ENCODE measurements at places on chromosomes 12 and 14.
A peak's percentile ranks its signal among the peaks of the same experiment; 100 is the strongest.

DNA sequence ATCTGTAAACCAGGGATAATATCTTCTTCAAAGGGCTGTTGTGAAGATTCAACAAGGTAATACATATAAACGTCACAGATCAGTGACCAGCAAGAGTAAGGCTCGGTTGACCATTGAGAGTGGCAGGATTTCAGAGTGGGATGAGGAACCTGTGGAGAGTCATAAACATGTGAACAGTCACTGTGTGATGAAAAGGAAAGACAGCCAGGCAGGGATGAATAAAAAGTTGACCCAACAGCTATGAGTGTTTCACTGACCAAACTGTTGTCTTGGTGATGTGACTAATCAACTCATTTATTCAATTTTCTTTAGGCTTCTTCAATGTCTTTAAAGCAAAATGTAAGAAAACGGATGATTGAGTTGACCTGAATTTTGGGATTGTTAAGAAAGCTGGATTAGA lies 8.6 kb upstream of the FRMD6 start:
- no peak for DNase-seq

- DNase-seq: no peak
Observed at GRCh38 chr12:126418400-126418799, 1353.2 kb downstream of the AACS start.

DNA sequence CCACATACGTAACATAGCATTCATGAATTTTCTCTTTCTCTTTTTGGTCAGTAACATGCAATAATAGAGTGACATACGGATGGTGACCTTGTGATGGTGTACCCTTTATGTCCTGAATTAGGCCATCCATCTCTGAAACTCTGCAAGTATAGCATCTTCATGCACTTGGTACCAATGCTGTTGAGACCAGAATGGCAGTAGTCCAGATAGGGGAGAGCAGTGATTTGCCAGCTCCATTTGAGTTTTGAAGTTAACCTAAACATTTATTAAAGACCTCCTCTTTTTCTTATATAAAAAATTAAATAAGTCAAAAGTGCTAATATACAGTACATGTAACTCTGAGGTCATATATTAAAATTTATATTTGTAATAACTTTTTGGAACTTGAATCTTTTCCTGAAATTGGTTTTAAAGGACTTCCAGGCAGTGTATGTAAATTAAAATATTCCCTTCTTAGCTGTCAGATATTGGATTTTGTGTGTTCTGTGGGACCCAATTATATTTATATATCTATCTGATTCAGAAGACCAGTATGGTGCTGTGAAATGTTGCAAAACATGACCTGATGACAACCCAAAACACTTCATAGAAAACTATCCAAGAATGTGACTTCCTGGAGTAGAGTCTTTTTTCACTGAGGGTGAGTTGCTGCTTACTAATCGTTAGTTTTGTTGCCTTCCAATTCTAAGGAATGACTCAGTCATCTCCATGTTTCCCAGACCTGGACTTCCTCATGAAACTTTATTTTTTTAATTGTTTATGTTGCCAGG lies 3.5 kb downstream of the ELK3 start:
- DNase-seq: no peak

DNA sequence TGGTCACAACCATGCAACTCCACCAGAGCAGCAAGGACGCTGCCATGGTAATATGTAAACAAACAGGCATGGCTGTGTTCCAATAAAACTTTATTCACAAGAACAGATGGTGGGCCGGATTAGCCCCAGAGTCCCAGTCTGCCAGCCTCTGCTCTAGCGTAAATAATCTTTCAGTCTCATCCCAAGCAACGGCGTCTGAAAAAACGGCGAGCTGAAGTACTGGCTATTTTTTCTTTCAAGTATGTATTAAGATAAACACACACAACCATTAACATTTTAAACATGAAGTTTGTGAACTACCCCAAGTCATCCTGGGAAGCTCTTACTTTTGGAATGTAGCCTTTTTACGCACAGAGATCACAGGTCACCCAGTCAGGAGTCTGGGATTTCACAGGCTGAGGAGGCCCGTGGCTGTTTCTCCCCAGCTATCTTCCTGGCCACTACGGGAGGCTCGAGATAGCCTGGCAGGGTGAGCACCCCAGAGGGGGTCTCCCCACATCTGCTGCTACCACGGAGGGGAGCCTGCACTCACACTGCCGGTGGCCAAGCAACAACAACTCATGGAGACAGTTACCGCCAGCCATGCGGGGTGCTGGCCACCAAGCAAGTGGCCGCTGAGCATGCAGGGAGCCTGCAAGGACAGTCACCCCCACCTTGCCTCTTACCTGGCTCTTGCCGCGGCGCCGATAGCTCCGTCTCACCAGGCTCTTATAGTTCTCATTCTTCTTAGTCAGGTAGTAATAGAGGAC lies 124.6 kb downstream of the RFLNA start:
- no peak for DNase-seq

- DNase-seq: peak; percentile 58
Observed at GRCh38 chr12:52836042-52836466, 1.9 kb upstream of the KRT79 start.

DNA sequence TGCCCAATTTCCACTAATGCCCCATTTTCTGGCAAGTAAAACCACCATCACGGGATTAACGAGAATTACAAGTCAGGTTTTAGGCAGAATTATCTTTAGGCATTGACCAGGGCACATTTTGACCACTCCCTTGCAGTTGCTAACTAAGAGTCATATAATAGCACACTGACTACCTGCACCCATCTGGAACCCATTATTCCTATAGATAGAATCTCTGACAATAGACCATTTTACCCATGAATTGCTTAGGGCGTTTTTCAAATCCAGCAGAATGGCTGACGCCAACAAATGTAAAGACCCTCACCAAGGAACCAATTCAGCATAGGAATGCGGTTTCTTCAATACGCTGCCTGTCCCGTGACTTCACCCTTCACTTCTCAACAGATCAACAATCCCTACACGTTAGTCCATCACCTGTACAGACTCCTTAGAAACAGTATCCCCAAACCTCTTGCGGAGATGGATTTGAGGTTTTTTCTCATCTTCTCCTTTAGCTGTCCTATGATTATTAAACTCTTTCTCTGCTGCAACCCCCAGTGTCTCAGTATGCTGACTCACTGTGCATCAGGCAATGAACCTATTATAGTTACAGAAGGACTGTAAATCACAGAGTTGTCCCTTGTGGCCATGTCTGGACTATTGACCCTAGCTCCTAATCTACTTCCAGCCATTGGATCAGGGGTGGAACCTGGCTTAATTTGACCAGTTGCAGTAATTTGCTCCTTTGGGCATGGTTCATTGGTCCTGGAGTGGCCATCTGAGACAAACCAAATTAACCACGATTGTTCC lies 177.3 kb upstream of the PLXNC1 start:
- no peak for DNase-seq
